ENCODE measurements at places on chromosomes 7 and 10.

GRCh38 chr10:93826355-93826754 is 67.4 kb upstream of the SLC35G1 start:
- no peak for DNase-seq

DNA sequence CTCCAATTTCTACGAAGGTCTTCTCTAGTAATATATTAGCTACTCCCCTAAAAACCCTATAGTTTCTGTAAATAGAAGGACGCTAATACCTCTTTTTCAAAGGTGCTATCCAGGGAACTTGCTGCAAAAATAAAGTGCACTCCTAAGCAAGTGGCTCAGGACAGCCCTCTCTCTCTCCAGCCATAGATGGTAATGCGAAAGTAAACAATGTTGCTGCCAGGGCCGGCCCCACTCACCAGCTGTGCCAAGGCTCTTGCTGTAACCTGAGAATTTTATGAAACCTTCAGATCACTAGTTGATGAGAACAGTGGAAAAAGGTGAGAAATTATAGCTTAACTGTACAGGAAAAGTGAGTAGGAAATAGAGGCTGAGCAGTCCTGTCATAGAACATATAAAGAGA is 10.9 kb upstream of the TAS2R39 start:
- no peak for DNase-seq

DNA sequence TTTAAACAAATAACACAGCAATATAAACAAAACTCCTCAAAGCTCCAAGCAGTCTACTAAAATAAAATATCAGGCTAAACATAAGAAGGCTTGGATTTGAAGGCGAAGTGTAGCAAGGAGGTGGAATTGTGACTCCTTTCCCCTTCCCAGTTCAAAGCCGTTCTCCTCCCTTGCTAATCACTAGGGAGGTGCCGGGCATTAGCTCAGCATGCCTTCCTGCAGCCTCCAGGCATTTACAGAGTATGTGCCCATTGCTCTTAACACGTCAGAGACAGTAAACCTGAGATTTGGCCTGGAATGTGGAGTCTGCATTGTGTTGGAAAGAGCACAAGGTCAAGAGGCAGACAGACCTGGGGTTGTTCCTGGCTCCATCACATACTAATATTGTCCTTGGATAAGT is 15.6 kb downstream of the CNNM1 start:
- no peak for DNase-seq

DNA sequence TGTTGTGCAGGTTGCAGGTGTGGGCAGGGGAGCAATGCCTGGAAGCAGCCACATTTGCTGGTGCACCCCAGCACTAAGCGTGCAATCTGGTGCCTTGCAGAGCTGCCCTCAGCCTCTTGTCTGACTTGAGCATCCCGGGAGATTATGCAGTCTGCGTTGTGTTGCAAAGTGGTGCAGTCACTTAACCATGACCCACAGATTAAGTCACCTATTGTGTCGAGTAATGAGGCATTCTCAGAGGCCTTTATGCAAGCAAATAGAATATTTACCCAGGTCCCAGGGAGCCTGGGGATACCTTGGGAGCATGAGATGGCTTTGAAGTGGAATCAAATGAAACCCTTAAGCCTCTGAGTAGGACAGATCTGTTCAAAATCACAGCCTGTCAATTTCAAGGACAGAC is 529.0 kb downstream of the TYW1 start:
- DNase-seq: no peak

- DNase-seq: no peak
Measured at GRCh38 chr10:119619215-119619614, 22.5 kb upstream of the TIAL1 start.
